ENCODE measurements at places on chromosomes 12 and 14. TPM values are rescaled to one million over a fixed set of nuclear protein-coding genes. Genes with fewer than 3 reads are reported as not detected.

- DNase-seq, result no peak
Measured at GRCh38 chr12:28775556-28775955, 373.5 kb upstream of the FAR2 start.

GRCh38 chr14:99566009-99566389 is 38.0 kb downstream of the CCDC85C start:
- DNase-seq, result no peak

DNA sequence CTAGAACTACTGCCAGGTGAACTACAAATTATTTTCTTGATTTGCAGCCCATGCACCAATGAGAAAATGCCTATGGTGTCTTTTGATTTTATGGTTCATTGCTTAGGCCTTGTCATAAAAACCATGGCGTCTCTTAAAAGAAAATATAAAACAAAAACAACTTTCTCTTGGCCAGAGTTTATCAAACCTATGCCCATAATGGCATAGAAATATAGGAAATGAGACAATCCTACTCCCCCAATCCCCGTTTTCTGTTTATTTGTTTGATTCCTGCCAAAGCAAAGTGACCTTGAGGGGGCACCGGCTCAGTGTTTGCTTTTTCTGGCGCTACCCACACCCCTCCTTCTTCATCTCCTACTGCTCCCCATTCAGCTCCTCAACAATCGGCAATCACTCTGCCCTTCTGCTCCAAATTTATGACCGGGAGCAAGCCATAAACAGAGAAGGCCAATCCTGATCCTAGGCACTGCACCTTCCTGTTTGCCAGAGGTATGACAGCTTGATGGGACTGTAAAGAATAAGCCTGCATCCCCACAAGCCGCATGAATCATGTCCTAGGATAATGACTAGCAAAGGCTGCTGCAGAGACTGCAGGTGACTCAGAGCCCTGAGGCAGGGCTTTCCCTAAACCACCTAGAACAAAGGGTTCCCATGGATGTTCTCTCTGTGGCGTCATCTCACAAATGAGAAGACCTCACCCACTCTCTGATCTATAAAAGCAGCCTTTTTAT is 874.9 kb downstream of the NRXN3 start:
- DNase-seq, result peak; percentile 97

GRCh38 chr14:91369628-91370445 is 47.8 kb downstream of the CCDC88C start:
- DNase-seq, result no peak

DNA sequence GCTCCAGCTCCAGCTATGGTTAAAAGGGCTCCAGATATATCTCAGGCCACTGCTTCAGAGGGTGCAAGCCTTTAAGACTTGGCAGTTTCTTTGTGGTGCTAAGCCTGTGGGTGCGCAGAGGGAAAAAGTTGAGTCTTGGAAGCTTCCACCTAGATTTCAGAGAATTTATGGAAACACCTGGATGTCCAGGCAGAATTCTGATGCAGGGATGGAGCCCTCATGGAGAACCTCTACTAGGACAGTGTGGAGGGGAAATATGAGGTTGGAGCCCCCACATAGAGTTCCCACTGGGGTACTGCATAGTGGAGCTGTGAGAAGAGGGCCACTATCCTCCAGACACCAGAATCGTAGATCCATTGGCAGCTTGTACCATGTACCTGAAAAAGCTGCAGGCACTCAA is 69.9 kb downstream of the SDR9C7 start:
- DNase-seq, result no peak

DNA sequence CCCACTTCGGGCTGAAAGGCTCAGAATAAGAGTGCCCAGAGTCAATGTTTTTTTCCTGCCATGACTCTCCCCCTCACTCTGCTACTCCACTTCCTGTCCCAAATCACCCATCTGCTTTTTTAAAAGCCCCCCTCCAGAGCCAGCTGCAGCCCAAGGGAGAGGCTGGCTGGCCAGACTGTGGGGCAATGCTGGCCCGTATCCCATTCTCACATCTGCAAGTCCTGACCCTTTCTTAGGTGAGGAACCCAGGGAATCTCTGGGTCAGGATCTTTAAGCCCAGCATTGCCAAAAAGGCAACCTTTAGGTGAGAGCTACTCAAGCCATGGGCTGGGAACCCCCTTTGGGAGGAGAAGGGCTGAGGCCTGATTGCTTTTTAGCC is 1.7 kb upstream of the ITGA5 start:
- DNase-seq, result no peak

- DNase-seq, result no peak
Measured at GRCh38 chr14:68951800-68952530, 27.1 kb downstream of the ACTN1 start.

- DNase-seq, result peak; percentile 76
Measured at GRCh38 chr12:124369055-124369826, 74.3 kb downstream of the RFLNA start.

- no peak for DNase-seq
Measured at GRCh38 chr12:92739113-92739512, 36.3 kb downstream of the PLEKHG7 start.

- DNase-seq, result peak; percentile 77
Measured at GRCh38 chr14:51328064-51328771, 88.2 kb downstream of the TMX1 start.

GRCh38 chr12:109725321-109726105 is 11.9 kb downstream of the FAM222A start:
- DNase-seq, result no peak

OR4Q2 gene
- total RNA-seq, result not detected

HOXC9 gene
- total RNA-seq, result 6.5 TPM

RPL10L gene
- total RNA-seq, result not detected

AGAP2 gene
- total RNA-seq, result under 0.01 TPM

MYH7 gene
- under 0.01 TPM for total RNA-seq

STAC3 gene
- total RNA-seq, result 1.2 TPM

MUCL1 gene
- not detected for total RNA-seq

LRRK2 gene
- 5.6 TPM for total RNA-seq

Measured in renal cortical epithelial cell (primary cell).